Stimulated activated CD8-positive, alpha-beta memory T cell treated with anti-CD3 and anti-CD28 coated beads, Interleukin-7, amount 100 ng/mL, for 4 hours (primary cell): ENCODE measurements at places on chromosomes 2 and 18.

DNA sequence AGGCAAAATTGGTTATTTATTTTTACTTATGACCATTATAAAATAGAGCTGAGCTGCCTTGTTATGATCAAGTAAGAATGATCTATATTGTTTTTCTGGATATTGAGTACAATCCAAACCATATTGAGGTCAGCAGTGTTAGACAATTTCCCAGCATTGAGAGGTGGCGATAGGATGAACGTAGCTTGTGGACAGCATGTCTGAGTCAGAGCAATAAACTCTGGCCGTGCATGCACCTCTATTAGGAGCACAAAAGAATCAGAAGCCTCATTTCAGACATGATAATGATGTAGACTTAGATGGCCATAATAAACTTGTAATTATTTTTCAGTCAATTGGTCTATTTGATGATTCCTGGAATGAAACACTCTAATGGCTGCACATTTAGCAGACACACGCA lies 491.6 kb downstream of the RIT2 start:
- DNase-seq, result no peak

- DNase-seq, result no peak
Observed at GRCh38 chr2:158761621-158762020, 33.5 kb upstream of the DAPL1 start.

GRCh38 chr2:126857502-126857901 lies 41.2 kb upstream of the TEX51 start:
- no peak for DNase-seq

GRCh38 chr2:176466918-176467452 lies 197.7 kb downstream of the MTX2 start:
- DNase-seq, result no peak

DNA sequence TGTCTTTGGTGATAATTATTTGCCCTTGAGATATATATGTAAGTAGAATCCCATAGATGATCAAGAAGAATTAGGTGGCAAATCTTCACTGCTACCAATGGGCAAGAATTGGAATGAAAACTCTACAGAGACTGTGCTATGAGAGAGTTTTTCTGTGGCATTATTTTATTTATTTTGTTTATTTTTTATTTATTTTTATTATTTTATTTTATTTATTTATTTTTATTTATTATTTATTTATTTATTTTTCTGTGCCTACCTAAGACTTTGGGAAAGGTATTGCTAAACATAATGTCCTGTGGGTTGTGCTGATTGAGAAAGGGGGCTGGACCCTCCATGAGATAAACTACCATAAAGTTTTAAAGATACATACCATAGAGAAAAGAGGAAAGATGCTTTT lies 16.6 kb upstream of the NR4A2 start:
- DNase-seq, result no peak

DNA sequence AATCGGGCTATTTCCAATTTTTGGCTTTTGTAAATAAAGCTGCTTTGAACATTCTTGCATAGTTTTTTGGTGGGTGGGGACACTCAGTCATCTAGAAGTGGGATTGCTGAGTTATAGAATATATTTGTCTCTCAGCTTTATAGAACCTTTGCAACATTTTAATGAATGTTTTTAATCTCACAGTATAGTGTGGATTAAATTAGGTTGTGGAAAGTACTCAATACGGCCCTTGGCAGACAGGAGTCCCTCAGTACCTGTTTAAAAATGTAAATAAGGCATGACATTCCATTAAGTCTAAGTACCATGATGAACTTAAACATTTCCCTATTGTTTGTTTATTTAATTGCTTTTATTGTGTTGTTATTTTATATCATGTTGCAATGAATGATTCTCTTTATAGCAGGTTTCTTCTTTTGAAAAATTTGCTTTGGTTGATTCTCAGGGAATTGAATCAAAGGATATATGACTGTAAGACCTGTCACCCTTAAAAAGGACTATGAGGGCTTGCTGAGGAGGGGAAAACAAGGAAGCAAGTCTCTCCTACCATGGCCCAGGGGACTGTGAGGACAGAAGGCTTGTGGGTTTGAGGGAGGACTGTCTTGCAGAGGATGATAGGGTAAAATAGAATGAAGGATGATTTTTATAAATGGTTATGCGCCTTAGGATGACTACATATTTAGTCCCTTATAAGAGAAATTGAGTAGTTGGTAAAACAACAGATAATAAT lies 165.1 kb downstream of the RPIA start:
- DNase-seq, result no peak

DNA sequence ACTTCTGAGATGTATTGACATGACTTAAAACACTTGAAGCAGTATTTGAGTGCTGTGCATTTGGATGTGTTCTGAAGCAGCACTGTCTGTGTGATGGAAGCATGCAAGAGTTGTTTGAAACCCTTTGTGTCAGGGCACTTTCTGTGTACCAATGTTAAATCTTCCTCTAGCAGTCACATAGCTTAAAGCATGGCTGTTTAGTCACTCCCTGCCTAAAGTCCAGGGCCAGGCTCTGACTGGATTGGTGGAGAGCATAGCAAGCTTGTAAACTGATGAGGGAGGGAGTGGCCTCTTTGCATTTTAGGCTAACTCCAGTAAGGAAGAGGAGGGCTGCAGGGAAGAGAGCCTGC lies 73.5 kb downstream of the MYO1B start:
- DNase-seq, result no peak

DNA sequence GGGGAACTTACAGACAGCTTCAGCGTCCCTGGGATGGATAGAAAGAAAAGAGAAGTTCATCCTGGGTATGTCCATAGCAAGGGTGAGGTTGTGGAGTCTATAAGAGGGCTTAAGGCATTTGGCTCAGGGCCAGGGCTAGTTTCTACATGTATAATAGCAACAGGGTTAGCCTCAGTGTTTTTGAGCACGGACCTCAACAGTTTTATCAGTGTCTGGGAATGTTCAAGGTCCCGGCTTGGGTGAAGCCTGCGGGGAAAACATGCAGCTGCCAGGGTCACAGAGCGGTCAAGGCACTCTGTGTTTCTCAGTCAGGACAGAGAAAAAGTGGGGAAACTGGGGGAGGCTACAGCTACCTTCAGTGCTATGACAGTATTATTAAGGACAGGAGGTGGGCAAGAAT lies 427.7 kb upstream of the HS6ST1 start:
- no peak for DNase-seq

GRCh38 chr2:238947920-238948710 lies 100.2 kb downstream of the TWIST2 start:
- DNase-seq, result no peak

DNA sequence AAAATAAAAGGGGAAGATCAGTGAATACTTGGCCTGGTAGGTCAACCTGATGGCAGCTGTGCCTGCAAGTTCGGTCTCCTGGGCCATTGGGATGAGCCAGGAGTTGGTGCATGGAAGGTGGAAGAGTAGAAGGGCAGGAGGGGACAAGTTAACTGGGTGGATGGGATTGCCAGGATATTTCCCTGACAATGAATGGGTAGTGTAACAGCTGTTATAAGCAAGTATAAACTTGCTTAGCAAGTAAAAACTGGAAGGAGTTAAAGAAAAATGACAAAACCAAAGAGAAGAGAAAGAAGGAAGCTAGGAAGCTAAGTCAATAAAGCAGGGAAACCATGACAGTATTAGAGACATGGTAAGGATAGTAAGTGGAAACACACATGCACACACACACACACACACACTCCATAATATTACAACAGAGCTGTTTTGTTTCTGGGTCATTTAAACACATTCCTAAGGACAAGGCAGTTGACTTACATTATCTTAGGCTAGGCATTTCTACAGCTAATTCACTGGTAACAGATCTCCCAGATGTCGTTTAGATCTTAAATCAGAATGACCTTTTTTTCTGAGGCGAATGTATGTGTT lies 29.7 kb downstream of the MEP1B start:
- DNase-seq, result no peak

- DNase-seq, result no peak
Observed at GRCh38 chr2:30847841-30848240, 40.6 kb upstream of the CAPN13 start.

GRCh38 chr2:212644195-212644837 lies 105.7 kb upstream of the ERBB4 start:
- no peak for DNase-seq

DNA sequence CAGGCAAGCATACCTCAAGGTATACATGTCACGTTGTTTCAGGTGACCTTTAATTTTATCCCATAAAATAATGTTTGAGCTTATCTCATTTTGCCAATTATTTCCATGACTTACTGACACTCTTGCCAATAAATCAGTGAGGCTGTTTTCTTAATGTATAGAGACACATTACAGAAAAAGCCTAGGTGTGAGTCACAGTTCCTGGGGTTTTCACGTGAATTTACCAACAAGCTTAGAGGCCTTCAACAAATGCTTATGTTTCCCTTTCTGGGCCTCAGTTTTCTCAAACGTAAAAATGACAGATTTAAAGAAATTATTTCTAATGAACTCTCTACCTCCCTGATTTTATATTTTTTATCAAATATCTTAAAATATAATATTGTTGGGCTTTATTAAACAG lies 517.5 kb upstream of the SPHKAP start:
- no peak for DNase-seq

DNA sequence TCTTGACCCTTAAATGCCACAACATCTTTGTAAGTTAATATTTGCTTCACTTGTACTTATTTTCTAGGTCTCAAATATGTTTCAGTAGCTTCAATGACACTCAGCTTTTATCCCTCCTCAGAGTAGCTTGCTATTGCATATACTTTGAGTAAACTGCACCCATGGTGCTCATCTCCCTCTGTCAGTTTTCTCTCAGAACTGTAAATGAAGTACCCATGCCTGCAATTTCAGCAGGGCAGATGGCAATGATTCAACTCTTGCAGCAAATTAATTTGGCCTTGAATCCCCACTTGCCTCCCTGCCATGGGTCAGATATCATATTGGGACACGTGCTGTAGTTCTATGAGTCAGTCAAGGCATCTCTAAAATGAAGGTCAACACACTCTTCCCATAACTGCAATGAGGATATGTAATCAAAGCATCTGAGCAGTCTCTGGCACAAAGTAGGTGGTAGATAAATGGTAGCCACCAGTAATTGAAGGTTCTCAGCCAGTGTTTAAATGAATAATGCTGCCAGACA lies 225.8 kb downstream of the PIEZO2 start:
- DNase-seq, result no peak

DNA sequence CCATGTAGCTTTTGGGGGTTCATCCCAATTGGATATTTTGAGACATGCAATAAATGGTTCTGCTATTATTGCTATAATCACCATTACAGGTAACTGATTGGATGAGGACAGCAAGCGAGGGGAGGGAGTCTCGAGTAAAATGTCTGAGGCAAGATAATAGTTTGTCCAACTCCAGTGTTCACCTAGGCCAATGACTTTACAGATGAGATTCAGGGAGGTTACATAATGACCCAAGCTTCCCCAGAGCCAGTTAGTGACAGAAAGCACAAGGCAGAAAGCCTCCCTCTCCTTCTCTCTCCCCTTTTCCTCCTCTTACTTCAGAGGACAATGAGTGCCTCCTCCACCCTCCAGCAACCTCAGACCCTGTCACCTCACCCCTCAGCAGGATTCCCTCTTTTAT lies 98.4 kb upstream of the GLS start:
- no peak for DNase-seq

GRCh38 chr2:238691596-238692491 lies 156.0 kb upstream of the TWIST2 start:
- no peak for DNase-seq

DNA sequence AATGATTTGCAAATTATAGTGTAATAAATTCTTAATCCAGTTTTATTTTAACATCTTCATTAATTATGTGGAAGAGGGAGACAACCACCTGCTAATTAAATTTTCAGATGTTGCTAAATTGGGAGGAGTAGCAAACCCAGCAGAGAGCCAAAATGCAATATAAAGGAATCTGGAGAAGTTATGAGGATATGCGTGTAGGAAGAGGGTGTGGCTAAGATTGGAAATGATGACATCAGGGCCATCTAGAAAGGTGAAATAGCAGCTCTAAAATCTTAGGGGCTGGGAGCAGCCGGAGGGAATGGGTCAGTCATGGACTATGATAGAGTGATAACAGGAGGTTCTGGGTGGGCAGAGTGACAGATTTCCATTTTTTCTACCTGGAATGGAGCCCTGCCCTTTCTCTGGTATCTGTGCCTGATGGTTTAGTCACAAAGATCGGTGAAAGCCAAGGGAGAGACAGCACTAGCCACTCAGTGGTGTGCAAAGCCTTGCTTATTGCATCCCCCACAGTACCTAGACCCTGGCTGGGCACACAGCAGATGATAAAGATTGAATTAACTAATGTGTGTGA lies 379.2 kb upstream of the CELF4 start:
- no peak for DNase-seq

DNA sequence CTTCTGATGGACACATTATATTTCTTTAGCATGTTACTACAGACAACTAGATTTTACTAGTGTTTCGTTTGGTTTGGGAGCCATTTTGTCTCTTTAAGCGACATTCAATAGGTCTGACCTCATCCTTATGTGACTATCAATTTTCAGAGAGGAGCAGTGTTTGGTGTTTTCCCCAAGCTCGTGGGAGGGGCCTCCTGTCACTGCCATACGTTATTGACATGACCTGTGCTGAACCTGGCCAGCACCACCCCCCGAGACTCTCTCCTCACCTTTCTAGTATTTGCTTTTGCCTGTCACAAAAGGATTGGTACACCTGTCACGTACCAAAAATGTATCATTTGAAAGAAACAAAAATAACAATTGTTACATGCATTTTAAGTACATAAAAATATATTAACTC lies 69.3 kb downstream of the PSMG2 start:
- DNase-seq, result no peak

- DNase-seq, result no peak
Observed at GRCh38 chr2:235763816-235764215, 270.0 kb downstream of the AGAP1 start.

GRCh38 chr2:127185705-127186104 lies 34.4 kb downstream of the CYP27C1 start:
- DNase-seq, result no peak

DNA sequence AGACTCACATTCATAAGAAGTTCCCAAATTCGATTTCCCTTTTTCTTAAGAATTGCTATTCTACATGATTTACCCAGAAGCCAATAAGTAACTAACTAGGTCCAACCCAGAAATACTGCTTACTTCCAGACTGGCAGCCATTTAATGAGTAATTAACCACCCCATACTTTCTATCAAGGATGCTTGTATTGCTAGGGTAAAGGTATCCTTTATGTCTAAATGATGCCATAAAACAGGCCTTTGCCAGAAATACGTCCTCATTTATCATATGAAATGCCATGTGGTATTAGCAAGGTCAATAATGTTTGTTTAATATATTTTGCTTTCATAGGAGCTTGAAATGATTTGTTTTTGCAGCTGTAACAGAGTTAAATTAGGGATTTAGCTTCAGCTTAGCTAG lies 56.1 kb downstream of the PLEKHM3 start:
- DNase-seq, result no peak

DNA sequence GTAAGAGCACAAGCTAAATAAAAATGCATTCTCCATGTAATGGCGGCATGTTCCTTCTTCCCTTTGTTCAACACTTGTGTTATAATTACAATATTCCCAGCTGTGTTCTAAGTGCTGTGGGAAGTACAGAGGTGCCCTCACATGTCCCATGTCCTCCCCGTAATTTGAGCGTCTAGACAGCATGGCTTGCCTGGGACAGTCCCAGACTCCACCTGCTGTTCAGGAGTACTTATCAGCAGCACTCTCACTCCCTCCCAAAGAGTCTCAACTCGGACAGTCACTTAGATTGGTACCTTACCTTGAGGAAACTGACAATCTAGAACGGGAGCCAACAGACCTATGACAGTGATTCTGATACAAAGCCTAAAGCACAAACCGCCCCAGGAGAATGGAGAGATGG lies 370.5 kb downstream of the EIPR1 start:
- no peak for DNase-seq

- no peak for DNase-seq
Observed at GRCh38 chr2:119198240-119198840, 25.3 kb upstream of the STEAP3 start.
